ENCODE measurements at places on chromosomes 7 and 10.

- DNase-seq, result no peak
Observed at GRCh38 chr10:89550509-89550908, 15.1 kb upstream of the SLC16A12 start.

- DNase-seq, result no peak
Observed at GRCh38 chr7:120583899-120584586, 273.9 kb downstream of the TSPAN12 start.

DNA sequence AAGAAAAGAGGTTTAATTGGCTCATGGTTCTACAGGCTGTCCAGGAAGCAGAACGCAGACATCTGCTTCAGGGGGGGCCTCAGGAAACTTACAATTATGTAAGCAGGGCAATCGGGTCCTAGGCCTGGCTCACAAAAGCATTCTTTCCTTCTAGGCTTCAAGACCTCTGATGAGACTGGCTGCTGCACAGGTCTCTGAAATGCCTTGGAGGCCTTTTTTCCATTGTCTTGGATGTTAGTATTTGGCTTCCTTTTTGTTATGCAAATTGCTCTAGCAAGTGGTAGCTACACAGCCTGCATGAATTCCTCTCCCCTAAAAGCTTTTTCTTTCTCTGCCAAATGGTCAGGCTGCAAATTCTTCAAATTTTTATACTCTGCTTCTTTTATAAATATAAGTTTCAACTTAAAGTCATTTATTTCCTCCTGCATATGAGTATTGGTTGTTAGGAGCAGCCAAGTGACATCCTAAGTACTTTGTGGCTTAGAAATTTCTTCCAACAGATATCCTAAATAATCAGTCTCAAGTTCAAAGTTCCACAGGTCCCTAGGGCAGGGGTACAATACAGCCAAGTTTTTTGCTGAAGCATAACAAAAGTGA lies 83.1 kb upstream of the SEMA3A start:
- DNase-seq, result no peak

DNA sequence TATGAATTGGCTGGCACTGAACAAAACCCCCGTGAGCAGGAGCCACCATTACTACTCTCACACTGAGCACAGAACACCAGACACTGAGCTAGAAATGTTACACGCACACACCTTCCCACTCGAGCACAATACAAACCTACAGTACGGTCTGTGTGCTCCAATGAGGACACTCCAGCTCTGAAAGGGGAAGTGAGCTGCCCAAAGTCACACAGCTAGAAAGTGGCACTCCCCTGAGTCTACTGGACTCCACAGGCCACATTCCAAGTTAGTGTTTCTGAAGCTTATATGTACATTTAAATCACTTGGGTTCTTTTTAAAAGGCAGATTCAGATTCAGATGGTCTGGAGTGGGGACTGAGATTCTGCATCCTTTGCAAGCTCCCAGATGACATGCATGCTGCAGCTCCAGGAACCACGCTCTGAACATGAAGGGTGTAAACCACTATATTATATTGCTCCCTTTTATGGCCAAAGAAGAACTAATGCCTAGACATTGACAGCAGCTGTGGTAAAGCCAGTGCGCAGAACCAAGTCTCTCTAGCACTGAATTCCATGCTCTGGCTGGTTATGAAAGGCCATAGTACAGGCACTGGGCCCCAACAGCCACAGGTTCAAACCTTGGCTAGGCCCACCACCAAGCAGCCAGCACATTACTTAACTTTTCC lies 77.1 kb downstream of the FRMPD2 start:
- DNase-seq, result no peak

- DNase-seq, result no peak
Observed at GRCh38 chr7:93751421-93751820, 139.1 kb downstream of the TFPI2 start.

GRCh38 chr10:13376746-13377145 lies 28.7 kb upstream of the SEPHS1 start:
- DNase-seq, result no peak

DNA sequence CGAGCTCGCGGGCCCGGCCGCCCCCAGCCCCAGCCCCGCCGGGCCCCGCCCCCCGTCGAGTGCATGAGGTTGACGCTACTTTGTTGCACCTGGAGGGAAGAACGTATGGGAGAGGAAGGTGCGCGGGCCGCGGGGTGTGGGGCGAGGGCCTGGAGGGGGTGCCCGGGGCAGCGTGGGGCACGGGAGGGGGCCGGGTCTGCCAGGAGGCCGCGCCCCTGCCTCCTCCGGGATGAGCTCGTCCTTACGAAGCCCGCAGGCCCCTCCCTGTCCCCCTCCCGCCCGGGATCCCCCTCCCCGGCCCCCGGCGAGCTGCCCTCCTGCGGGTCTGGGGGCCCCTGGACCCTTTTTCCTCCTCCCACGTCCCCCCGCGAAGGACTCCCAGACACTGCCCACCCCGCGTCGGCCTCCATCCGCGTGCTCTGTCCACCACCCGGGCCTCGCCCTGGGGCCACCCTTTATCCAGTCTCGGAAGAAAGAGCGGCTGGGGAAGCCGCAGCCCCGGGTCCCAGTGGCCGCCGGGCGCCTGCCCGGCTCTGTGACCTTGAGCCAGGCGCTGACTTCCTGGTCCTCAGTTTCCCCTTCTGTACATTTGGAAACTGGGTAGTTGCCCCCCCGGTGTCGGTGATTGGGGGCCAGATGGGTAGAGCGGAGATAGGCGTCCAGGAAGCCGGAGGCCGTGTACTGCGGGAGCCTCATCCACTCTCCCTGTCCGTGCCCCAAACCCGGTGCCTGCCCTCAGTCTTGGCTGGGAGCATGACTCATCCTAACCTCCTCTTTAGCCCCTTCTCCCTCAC lies 521 bp downstream of the LIMK1 start:
- no peak for DNase-seq

DNA sequence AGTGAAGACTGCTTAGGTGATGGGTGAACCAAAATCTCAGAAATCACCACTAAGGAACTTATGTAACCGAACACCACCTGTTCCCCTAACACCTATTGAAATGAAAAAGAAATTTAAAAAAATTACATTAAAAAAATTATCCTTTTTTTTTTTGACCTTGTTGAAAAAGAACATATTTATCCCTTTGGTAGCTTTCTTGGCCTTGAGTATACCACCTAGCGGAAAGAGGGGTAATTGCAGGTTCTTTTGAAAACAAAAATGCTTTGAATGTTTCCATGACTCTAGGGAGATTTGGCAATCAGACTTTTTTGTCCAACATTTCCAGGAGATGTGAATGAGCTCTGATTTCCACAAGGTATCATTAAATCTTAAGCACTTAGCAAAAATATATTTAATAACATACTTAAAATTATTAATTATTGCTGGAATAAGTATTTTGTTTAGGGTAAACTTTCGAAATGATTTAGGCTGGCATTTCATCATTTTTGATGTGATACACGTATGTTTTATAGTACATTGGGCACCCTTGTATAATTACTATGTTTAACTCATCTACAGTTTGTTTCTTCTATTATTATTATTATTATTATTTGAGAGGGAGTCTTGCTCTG lies 47.0 kb upstream of the ELMO1 start:
- no peak for DNase-seq

- no peak for DNase-seq
Observed at GRCh38 chr10:123515661-123516060, 150.5 kb upstream of the GPR26 start.

DNA sequence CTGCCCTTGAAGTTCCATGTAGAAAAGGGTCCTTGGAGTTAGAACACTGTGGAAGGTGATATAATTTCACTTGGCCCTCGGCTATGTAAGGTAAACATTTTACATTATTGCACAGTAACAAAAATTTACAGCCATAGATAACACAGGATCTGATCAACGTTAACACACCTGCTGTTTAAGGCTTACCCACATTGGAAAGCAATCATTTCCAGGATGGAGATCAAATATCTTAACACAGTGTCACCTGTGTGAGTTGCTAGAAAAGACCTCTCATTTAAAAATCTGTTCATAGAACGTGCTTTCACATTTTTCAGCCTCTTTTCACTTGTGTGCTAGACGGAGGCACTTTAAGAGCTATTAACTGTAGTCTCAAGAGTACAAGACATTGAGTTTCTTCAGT lies 1.9 kb downstream of the TMEM229A start:
- DNase-seq, result no peak
